Vein endothelial cell (primary cell): ENCODE measurements at places on chromosomes 1 and 21. TPM values are rescaled to one million over a fixed set of nuclear protein-coding genes. Genes with fewer than 3 reads are reported as not detected.

Gene LENEP
- total RNA-seq, result 0.67 and 1.3 TPM in 2 replicates

Gene IFI44
- 13.1 and 13.4 TPM in 2 replicates for total RNA-seq

Gene FCGR3B
- total RNA-seq, result not detected in 2 replicates

Gene LRRC71
- total RNA-seq, result 0.19 and 0.33 TPM in 2 replicates

Gene AMPD1
- total RNA-seq, result not detected in 2 replicates

Gene HLX
- 8.5 and 15.0 TPM in 2 replicates for total RNA-seq

Gene ZBTB8B
- under 0.01 TPM in 2 replicates for total RNA-seq

Gene TEDDM1
- not detected in 2 replicates for total RNA-seq

Gene KRTAP21-1
- not detected in 2 replicates for total RNA-seq

Gene KCNN3
- 1.2 and 2.3 TPM in 2 replicates for total RNA-seq

Gene ADGRB2
- 0.19 and 0.65 TPM in 2 replicates for total RNA-seq

Gene CD52
- not detected in 2 replicates for total RNA-seq

Gene PLCH2
- total RNA-seq, result under 0.01 and 0.33 TPM in 2 replicates

Gene LRRC41
- total RNA-seq, result 76.4 and 114 TPM in 2 replicates

Gene SPRR2F
- not detected in 2 replicates for total RNA-seq

Gene CELSR2
- 0.57 and 0.65 TPM in 2 replicates for total RNA-seq
